Ovary (tissue), 10 donors: ENCODE measurements at places on chromosomes 2 and 18. TPM values are rescaled to one million over a fixed set of nuclear protein-coding genes. Genes with fewer than 3 reads are reported as not detected.

DNA sequence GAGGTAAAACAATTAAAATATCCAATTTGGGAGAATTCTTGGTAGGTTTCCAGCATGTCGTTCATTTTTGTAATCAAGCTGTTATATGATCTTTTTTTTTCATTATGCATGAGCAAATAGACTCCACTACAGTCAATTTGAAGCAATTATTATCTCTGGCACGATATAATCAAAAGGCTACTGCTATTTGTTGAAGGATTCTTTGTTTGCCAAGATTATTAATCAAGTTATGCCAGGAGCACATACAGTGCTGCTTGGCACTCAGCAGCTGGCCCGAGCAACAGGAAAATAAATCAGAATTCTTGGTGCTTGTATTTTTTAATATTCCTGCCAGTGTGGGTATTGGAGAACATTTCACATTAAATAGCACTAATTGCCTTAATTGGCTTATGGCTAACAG lies 279.5 kb downstream of the RND3 start:
- H3K4me1 ChIP-seq, result peaks cover 1% of the 10 kb centered on the region
- no peaks in the 10 kb centered on the region for H3K36me3 ChIP-seq
- H3K27ac ChIP-seq, result no peak overlapping the region

DNA sequence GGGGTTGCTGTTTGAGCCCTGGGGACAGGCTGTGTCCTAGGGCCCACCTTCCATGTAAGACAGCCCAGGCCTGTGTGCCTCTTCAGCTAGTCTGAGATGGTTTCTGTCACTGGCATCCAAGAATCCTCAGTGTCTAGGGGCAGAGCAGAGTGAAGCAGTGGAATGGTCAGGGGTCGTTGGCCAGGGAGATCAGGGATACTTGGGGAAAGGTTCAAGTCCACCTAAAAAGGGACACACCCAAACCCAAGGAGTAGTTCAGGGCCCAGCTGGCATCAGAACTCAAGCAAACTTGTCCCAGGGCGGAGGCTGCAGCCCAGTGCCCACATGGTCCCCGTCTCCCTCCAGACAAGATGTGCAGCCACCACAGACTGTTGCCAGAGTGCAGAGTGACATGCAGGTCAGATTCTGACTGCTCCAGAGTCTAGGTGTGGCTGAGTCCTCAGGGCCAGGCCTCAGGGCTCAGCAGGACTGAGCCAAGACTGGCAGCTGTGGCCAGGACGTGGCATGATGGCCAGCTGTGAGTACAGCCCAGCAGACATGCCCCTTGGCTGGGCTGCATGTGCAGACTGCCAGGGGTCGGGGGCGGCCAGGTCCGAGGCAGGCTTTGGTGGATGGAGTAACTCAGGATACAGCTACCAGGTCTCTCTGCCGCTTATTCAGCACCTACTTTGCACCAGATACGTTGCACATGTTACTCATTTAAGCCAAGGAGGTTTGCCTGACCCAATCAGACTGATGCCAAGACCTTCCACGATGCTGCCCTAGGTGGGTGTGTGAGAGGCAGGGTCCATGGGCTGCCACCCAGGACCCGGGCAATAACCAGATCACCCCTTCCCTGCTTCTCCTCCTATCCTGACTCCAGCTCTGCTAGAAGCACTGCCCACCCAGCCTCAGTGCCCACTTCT lies 146.6 kb downstream of the SMAD7 start:
- peaks cover 14% of the 10 kb centered on the region for H3K4me1 ChIP-seq
- no peak overlapping the region for H3K27ac ChIP-seq
- H3K36me3 ChIP-seq, result no peaks in the 10 kb centered on the region
- no peak overlapping the region for H3K4me3 ChIP-seq

- peaks cover 1% of the 10 kb centered on the region for H3K4me1 ChIP-seq
- H3K27ac ChIP-seq, result no peak overlapping the region
- H3K4me3 ChIP-seq, result no peak overlapping the region
- DNase-seq, result no peak
- H3K27me3 ChIP-seq, result no peaks in the 10 kb centered on the region
- no peaks in the 10 kb centered on the region for H3K36me3 ChIP-seq
These were observed 45.7 kb upstream of the RAPH1 start for GRCh38 chr2:203580844-203581243.

DNA sequence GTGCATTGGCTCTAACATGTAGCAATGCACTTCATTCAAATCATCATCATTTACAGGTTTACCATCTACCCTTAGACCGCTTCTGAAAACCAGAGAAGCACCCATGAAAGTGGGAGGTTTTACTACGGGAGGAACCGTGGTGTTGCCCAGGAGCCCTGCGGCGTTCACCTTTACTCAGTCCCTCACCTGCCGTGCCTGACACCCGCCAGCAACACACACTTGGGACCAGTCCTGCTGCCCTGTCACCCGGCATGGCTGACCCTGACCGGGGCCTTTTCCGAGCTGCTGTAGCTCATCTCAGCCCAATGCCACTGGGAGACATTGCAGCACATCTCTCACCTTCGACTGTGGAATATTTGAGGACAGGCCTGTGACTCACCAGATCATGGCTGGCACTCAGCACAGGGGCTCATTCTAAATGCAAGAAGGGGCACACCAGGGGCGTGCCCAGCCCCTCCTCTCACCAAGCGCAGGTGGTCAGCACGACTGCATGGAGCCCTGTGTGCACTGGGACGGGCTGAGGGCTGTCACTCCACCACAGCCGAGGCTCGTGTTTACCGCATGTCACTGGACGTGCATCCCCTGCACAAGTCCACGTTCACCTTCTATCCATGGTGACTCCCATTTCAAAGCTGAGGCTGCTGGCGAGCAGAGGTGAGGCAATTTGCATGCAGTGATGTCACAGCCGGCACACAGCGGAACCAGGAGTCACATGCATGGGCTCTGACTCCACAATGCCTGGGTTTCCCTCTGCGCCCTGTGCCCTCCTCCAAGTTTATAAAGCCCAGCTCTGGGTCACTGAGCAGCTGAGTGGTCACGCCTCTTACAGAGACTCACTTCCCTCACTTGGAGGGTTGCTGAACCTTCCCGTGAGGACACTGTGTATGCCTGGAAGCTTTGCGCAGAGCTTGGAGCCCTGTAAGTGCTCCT lies 76.7 kb upstream of the SNTG2 start:
- H3K36me3 ChIP-seq, result no peaks in the 10 kb centered on the region
- H3K4me3 ChIP-seq, result no peak overlapping the region
- no peaks in the 10 kb centered on the region for H3K4me1 ChIP-seq
- DNase-seq, result no peak
- no peaks in the 10 kb centered on the region for H3K27me3 ChIP-seq

DNA sequence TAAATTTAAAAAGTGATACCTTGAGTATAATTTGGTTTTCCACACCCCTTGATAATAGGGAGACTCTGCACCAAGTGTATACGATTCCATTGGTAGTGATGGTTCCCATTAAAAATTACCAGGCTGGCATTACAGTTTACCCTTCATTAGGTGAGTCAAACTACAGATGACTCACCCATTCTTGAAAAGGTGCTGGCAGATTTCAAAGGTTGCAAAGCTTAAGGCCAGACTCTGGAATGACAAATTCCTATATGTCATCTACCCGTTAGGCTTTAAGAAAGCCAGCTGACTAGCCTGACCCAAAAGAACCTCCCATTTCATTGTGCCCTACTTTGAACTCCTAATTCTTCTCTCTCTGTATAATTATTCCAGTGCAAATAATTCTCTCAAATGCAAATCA lies 124.4 kb downstream of the LRRTM4 start:
- H3K27me3 ChIP-seq, result no peaks in the 10 kb centered on the region
- no peak overlapping the region for H3K4me3 ChIP-seq
- H3K36me3 ChIP-seq, result no peaks in the 10 kb centered on the region
- no peaks in the 10 kb centered on the region for H3K4me1 ChIP-seq

- H3K27me3 ChIP-seq, result no peaks in the 10 kb centered on the region
- H3K4me3 ChIP-seq, result no peak overlapping the region
- DNase-seq, result no peak
- no peaks in the 10 kb centered on the region for H3K36me3 ChIP-seq
- H3K4me1 ChIP-seq, result peaks cover 4% of the 10 kb centered on the region
- H3K27ac ChIP-seq, result no peak overlapping the region
These were observed 46.3 kb downstream of the MYO1B start for GRCh38 chr2:191291471-191291870.

DNA sequence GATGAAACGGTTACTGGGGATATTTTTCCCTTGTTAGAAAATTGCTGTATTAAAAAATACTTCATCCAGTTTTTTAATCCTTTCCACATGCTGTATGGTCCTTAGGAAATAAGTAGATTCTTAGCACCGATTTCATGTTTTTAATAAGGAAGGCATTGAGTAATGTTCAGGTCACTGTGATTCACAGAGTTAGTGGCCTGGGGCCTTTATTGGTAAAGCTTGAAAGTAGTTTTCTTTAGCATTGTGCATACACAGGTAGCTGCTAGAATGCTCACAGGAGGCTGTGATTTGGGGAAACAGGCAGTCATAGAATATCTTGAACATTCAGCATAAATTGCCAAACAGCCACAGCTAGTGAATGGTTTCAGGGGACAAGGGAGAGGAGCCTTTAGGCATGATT lies 79.8 kb downstream of the XRCC5 start:
- no peaks in the 10 kb centered on the region for H3K27me3 ChIP-seq
- no peak for DNase-seq
- H3K4me3 ChIP-seq, result no peak overlapping the region
- H3K36me3 ChIP-seq, result no peaks in the 10 kb centered on the region

- DNase-seq, result no peak
- no peaks in the 10 kb centered on the region for H3K36me3 ChIP-seq
- no peaks in the 10 kb centered on the region for H3K4me1 ChIP-seq
- no peak overlapping the region for H3K27ac ChIP-seq
- H3K27me3 ChIP-seq, result no peaks in the 10 kb centered on the region
These were observed 317.5 kb downstream of the TMX3 start for GRCh38 chr18:68397241-68398035.

GRCh38 chr2:109143214-109144187 lies 14.5 kb downstream of the SH3RF3 start:
- no peak overlapping the region for H3K27ac ChIP-seq
- no peaks in the 10 kb centered on the region for H3K4me1 ChIP-seq
- no peaks in the 10 kb centered on the region for H3K36me3 ChIP-seq
- no peak overlapping the region for H3K4me3 ChIP-seq
- H3K27me3 ChIP-seq, result no peaks in the 10 kb centered on the region

DNA sequence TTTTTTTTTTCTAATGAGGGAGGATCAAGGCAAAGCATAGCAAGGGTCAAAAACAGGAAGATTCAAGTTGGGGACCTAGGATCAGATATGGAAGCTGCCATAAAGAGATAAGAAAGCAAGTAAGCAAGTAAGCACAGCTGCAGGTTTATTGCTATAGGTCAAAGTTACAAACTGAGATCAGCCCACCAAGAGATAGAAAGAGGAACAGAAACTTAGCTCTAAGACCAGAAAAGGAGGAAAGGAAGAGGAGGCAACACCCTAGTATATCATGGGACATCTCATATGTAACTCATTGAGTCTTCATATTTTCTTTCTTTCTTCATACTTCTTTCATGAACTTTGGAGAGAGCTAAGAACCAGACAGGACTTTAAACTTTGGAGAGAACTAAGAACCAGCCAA lies 295.9 kb upstream of the CRIM1 start:
- DNase-seq, result no peak
- H3K27ac ChIP-seq, result no peak overlapping the region
- no peaks in the 10 kb centered on the region for H3K36me3 ChIP-seq
- H3K27me3 ChIP-seq, result no peaks in the 10 kb centered on the region
- no peaks in the 10 kb centered on the region for H3K4me1 ChIP-seq

- no peaks in the 10 kb centered on the region for H3K4me1 ChIP-seq
- H3K27me3 ChIP-seq, result no peaks in the 10 kb centered on the region
- H3K27ac ChIP-seq, result no peak overlapping the region
- no peaks in the 10 kb centered on the region for H3K36me3 ChIP-seq
These were observed 54.5 kb upstream of the ROCK2 start for GRCh38 chr2:11398750-11399437.

- DNase-seq, result no peak
- no peak overlapping the region for H3K4me3 ChIP-seq
- no peaks in the 10 kb centered on the region for H3K4me1 ChIP-seq
- no peaks in the 10 kb centered on the region for H3K27me3 ChIP-seq
These were observed 34.9 kb downstream of the IMMT start for GRCh38 chr2:86160156-86160952.

GRCh38 chr2:105141099-105141614 lies 100.4 kb upstream of the GPR45 start:
- H3K27me3 ChIP-seq, result no peaks in the 10 kb centered on the region
- H3K4me1 ChIP-seq, result peaks cover 2% of the 10 kb centered on the region
- H3K36me3 ChIP-seq, result no peaks in the 10 kb centered on the region
- H3K4me3 ChIP-seq, result no peak overlapping the region
- no peak overlapping the region for H3K27ac ChIP-seq

- no peaks in the 10 kb centered on the region for H3K27me3 ChIP-seq
- peaks cover 6% of the 10 kb centered on the region for H3K4me1 ChIP-seq
- DNase-seq, result no peak
- no peak overlapping the region for H3K27ac ChIP-seq
- no peaks in the 10 kb centered on the region for H3K36me3 ChIP-seq
These were observed 67.7 kb downstream of the ZNF521 start for GRCh38 chr18:25284281-25284680.

DNA sequence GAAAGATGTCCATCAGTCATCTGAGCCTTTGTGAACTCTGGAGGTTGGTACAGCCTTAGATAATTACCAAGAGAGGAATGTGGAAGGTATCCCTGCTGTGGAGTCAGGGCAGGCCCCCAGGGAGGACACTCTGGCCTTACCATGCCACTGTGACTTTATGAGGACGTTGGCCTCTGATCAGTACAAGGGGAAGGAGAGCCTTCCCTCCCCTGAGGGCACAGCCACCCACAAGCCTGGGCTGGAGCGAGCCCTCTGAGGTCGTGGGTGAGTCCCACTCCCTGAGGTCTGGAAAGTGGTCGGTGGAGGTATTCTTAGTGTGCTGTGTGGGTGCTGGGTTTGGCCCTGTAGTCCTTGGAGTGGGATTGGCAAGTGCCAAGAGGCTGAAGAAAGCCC lies 91.6 kb downstream of the STPG4 start:
- peaks cover 11% of the 10 kb centered on the region for H3K4me1 ChIP-seq
- no peaks in the 10 kb centered on the region for H3K27me3 ChIP-seq
- H3K36me3 ChIP-seq, result no peaks in the 10 kb centered on the region
- H3K4me3 ChIP-seq, result no peak overlapping the region
- no peak overlapping the region for H3K27ac ChIP-seq

- H3K4me3 ChIP-seq, result no peak overlapping the region
- H3K36me3 ChIP-seq, result no peaks in the 10 kb centered on the region
- H3K27me3 ChIP-seq, result no peaks in the 10 kb centered on the region
- no peak for DNase-seq
- no peak overlapping the region for H3K27ac ChIP-seq
These were observed 8.7 kb downstream of the GALNT14 start for GRCh38 chr2:31129375-31130171.

DNA sequence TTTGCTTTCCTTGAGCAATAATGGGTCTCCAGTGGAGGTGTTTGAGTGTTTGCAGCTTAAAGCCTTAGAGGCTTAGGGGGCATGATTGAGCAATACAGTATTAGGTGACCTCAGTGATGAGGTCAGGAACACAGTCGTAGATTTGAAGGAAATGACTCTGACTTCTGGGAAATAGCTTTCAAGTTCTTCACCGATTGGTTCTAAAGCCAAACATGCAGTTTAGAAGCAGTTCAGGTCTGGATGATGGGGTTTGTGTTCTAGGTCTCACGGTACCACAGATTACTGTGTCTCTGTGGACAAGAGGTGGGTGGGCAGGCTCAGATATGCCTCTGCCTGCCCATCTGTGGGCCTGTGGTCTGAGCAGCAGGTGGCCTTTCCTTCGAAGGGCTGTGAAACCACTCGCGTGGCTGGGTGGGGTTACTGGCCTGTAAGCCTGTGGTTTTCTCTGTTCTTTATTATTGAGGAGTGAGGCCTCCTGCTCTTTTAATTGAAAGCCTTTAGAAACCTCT lies 7.8 kb downstream of the MTHFD2 start:
- no peak for DNase-seq
- H3K36me3 ChIP-seq, result no peaks in the 10 kb centered on the region
- no peak overlapping the region for H3K4me3 ChIP-seq
- peaks cover 5% of the 10 kb centered on the region for H3K4me1 ChIP-seq
- H3K27me3 ChIP-seq, result no peaks in the 10 kb centered on the region

The RUFY4 gene
- not detected for total RNA-seq

The NPHP1 gene
- total RNA-seq, result 4.6 TPM

The VIT gene
- total RNA-seq, result 2.9 TPM

The FAM237A gene
- not detected for total RNA-seq
